ENCODE measurements at places on chromosomes 5 and 9. TPM values are rescaled to one million over a fixed set of nuclear protein-coding genes. Genes with fewer than 3 reads are reported as not detected.
A peak's percentile ranks its signal among the peaks of the same experiment; 100 is the strongest.

Gene TNFSF15
- total RNA-seq = not detected

Gene C9orf50
- not detected for total RNA-seq

Gene ABLIM3
- total RNA-seq = 0.38 TPM

DNA sequence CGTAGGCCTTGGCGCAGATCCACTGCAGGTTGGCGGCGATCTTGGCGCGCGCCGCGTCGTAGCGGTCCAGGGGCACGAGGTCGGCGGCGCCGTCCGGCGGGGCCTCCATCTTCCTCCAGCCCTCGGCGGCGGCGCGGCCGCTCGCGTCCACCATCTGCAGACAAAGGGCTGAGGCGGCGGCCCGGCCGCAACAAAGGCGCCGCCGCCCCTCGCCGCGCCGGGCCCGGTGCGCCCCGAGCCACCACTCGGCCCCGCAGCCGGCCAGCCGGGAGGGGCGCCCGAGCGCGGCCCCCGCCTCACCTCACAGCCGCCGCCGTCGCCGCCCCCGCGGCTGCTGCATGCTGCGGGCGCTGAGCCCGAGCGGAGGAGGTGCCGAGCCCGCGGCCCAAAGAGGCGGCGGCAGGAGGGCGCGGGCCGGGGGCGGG, 328 bp downstream of the CAMSAP1 start:
- H3K36me3 ChIP-seq = peaks cover 54% of the 10 kb centered on the region
- H3K4me3 ChIP-seq = peak overlapping the region; percentile 63
- H3K27me3 ChIP-seq = no peaks in the 10 kb centered on the region
- peak overlapping the region; percentile 63 for H3K27ac ChIP-seq
- H3K4me1 ChIP-seq = peaks cover 56% of the 10 kb centered on the region

Gene DMRTA1
- total RNA-seq = not detected

GRCh38 chr5:157750320-157750719, 6.8 kb downstream of the LSM11 start:
- H3K4me3 ChIP-seq = no peak overlapping the region
- DNase-seq = no peak
- peaks cover 18% of the 10 kb centered on the region for H3K36me3 ChIP-seq
- H3K27me3 ChIP-seq = no peaks in the 10 kb centered on the region
- no peak overlapping the region for H3K27ac ChIP-seq
- H3K4me1 ChIP-seq = peaks cover 4% of the 10 kb centered on the region

- no peak for DNase-seq
- H3K27ac ChIP-seq = peak overlapping the region; percentile 89
- H3K36me3 ChIP-seq = peaks cover 75% of the 10 kb centered on the region
- H3K4me1 ChIP-seq = peaks cover 84% of the 10 kb centered on the region
- H3K4me3 ChIP-seq = no peak overlapping the region
- H3K27me3 ChIP-seq = no peaks in the 10 kb centered on the region
These were observed 24.4 kb downstream of the SLC25A25 start for GRCh38 chr9:128092199-128092977.

Measured in K562 (cell line).